Cerebellum (tissue), 4 donors: ENCODE measurements at places on chromosomes 13 and 19.
A peak's percentile ranks its signal among the peaks of the same experiment; 100 is the strongest.

- no peak for DNase-seq
These were observed 383.0 kb downstream of the SLITRK1 start for GRCh38 chr13:83499286-83499685.

DNA sequence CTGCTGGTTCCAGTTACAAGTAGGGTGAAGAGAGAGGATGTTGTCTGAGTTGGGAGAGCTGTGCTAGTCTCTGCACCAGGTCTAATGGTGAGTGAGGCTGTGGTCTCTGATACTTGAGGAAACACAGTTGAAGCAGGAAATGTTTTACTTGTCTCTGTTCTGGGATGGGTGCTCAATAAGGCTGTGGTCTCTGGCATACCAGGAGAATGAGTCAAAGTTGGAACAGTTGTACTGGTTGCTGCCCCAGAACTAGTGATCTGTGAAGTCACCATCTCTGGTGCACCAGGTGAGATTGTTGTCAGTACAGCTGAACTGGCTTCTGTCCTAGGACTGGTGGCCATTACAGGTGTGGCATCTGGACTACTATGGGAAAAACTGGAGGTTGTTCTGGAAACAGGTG lies 74.7 kb downstream of the MUC16 start:
- DNase-seq, result no peak

GRCh38 chr19:8684001-8684902 lies 14.3 kb downstream of the ACTL9 start:
- no peak for DNase-seq

- no peak for DNase-seq
These were observed 129.4 kb downstream of the PCDH9 start for GRCh38 chr13:67100730-67101129.

- DNase-seq, result no peak
These were observed 6.1 kb downstream of the SIRT2 start for GRCh38 chr19:38893341-38893771.

- DNase-seq, result no peak
These were observed 11.5 kb downstream of the CUL4A start for GRCh38 chr13:113220877-113221276.

DNA sequence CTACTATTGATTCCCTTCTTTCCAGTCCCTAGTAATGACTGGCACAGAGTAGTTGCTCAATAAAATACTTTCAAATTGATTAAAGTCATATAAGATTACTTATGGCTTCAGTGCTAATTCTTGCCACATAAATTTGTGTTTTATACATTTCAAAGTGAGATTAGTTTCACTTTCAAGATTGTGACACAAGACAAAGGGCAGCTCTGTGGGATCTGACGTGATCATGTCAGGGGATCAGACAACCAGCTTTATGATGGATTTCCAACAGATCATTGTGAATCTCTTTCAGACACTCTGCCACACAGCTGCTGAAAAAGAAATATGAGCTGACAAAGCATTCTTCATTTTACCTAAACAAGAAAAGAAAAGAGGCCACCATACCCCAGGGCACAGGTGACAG lies 73.4 kb upstream of the POMP start:
- DNase-seq, result no peak

DNA sequence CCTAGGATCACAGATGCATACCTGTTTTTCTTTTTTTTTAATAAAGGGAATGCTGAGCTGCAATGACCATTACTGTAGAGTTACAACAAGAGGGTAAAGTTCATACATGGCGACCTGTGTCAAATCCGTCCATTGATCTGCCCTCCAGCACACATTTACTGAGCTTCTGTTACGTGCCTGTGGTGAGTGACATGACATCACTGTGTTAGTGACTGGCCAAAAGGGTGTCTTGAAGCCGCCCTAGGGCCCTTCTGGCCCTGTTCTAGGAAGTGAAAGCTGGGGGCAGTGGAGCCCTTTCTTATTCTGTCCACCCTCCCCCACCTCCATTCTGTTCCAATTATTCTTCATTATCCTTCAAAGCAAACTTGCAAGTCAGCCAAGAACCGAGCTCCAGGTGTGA lies 66.3 kb downstream of the ZIC5 start:
- no peak for DNase-seq

DNA sequence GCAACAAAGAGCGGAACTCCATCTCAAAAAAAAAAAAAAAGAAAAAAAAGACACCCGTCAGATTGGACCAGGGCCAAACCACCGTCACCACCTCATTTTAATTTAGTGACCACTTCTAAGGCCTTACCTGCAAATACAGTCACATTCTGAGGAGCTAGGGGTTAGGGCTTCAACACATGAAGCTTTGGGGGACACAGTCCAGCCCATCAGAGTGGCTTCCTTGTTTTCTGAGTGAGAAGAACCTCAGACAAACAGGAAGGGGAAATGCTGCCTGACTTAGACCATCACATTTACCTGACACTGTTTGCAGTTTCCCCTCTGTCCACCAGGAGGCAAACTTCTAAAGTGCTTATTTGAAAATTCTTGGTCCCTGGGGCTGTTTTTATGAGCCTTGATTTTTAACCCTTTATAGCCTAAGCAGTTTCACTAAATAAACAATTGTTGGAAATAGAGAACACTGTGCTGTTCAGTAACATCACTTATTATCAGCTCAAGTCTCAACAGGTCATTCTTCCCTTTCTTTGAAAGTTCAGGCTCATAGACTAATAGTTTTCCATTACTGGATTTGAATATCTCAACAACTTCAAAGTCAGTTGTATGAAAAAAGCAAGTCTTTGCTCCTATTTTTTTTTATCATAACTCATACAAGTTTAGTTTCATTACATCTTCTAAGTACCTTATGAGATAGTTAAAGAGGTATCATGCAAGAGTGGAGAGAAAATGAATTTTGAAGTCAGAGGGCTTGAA lies 74.9 kb upstream of the WASF3 start:
- peak; percentile 78 for DNase-seq

DNA sequence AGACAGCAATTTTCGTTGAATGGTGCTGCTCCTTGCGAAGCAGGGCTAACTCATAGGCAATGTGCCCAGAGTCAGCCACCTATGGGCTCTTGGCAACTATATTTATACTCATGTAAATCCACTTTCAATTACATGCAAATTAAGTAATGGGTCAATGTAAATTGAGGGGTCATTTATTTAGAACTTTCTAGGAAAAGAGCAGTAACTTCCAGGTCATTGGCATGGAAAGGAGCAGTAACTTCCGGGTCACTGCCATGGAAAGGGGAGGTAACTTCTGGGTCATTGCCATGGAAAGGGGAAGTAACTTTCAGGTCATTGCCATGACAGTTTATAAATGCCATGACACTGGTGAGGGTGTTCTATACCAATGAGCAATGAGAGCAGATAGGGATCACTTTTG lies 11.6 kb downstream of the KLK4 start:
- no peak for DNase-seq

DNA sequence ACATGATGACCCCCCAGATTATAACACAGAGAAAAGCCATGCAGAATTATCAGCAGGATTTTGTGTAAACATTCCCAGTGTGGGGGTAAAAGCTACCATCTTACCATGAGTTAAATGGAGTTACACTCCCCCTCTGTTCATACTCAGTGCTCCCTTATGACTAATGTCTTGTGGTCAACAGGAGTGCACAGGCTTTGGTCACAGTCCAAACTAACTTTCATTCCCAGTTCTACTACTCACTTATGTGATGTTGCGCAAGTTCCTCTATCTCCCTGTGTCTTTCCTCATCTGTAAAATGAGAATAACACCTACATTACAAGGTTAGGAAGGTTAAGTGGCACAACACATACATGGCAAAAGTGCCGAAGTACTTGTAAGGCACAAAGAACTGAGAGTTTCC lies 277.9 kb downstream of the RBM26 start:
- DNase-seq, result no peak

DNA sequence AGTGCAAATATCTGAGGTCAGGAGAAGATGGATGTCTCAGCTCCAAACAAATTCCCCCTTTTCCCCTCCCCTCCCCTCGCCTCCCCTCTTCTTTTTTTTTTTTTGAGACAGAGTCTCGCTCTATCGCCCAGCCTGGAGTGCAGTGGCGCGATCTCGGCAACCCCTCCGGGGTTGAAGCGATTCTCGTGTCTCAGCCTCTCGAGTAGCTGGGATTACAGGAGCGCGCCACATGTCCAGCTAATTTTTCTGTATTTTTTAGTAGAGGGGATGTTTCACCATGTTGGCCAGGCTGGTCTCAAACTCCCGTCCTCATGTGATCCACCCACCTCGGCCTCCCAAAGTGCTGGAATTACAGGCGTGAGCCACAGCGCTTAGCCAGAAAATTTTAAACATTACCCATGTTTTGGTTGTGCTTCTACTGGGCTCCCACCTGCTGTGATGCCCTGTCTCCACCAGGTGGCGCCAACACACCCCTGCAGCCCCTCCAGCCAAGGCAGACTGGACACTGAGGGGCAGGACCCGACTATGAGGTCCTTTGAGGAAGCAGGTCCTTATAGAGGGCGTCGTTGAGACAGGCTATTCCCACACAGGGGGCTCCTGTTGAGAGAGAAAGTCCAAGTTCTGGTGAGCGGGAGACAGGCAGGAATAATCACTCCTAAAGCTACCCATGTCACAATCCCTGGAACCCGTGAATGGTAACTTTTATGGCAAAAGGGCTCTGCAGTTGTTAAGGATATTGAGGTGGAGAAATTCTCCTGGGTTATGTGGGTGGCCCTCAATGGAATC lies 6.3 kb downstream of the ERICH4 start:
- peak; percentile 78 for DNase-seq
